ENCODE measurements at places on chromosomes 2 and 18.

DNA sequence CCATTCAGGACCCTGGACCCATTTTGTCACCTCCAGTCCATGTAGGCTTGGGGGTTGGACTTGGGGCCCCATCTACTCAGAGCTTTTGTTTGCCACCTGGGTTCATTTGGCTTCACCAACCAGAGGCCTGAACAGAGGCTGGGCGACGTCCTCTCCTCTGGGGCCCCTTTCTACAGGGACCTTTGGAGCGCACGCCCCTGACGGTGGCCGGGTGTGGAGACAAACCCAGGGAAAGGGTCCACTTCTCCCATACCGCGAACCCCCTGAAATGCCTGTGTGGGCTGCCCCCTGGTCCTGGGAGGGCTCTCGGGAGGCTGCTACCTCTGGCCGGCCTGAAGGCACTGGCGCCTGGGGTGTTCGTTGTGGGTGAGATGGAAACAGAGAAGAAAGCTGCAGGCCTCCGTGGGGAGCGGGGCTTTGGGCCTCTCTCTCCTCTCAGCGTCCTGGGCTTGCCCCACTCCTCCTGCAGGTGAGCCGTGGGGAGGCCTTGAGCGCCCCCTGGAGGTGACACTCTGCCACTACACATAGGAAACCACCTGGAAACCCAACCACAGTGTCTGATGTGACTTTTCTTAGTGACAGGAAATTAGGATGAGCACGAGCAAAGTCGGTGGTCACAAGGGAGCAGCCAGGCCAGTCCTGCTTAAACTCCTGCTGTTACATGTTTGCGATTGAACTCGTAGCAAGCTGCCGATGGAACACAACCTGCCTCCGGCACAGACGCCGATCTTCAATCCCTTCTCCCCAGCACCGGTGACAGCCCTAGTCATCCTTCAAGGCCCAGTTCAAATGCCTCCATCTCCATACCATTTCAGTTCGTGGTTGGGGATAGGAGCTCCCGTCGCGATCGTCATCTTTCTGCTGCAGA is 12.0 kb upstream of the NTSR2 start:
- DNase-seq, result no peak

DNA sequence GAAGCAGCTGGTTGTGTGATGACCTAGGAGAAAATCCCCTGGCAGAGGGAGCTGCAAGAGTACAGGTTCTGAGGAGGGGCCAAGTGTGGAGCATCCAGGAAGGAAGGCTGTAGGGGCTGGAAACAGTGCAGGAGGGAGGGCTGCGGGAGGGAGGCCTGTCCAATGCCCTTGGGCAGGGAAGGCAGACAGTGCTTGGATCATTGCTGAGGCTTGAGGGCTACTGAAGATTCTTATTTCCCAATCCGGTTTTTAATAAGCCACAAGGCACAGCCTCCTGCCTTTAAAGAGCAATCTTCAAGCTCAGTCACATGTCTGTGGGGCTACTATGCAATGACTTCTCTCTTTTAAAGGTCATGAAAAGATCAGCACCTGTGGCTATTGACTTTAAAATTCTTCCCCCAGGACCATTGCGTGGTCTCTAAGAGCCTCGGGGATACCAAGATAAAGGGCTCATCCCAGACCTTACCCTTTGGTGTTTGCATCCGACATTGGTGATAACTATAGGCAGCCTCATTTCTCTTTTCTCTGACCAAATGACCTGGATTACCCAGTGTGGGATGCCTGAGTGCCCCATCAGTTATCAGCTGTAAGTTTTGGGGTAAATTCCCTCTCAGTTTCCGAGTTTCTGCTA is 149.6 kb downstream of the DOCK10 start:
- no peak for DNase-seq

GRCh38 chr2:64024259-64024949 is 5.2 kb upstream of the VPS54 start:
- no peak for DNase-seq

GRCh38 chr2:197875763-197876162 is 71.4 kb downstream of the PLCL1 start:
- DNase-seq, result no peak

DNA sequence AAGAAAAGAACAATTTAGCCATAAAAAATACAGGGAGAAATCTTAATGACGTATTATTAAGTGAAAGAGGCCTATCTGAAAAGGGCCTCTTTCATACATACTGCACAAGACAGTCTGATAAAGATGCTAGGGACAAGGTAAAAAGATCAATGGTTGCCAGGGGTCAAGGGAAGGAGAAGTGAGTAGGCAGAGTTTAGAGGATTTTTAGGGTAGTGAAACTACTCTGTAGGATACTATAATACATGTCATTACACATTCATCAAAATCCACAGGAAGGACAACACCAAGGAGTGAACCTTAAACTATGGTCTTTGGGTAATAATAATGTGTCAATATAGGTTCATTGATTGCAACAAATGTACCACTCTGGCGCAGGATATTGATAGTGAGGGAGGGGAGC is 289.3 kb downstream of the FSIP2 start:
- no peak for DNase-seq

DNA sequence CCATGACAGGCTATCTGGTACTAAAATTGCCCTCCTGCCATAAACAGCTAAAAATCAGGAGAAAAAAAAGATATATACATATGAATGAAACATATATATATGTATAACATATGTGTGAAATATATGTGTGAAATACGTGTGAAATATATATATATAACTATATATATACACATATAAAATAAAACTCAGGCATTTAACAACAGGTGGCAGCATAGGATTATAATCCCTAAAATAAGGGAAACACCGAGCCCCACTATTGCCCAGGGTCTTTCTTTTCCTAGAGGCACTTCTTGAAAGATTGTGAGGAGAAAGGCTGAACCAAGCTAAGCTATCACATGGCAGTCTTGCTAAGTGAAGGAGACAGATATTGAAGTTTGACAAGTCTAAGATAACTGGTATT is 65.9 kb upstream of the CYTIP start:
- no peak for DNase-seq

- no peak for DNase-seq
Observed at GRCh38 chr2:28481905-28482304, 14.0 kb upstream of the PLB1 start.

DNA sequence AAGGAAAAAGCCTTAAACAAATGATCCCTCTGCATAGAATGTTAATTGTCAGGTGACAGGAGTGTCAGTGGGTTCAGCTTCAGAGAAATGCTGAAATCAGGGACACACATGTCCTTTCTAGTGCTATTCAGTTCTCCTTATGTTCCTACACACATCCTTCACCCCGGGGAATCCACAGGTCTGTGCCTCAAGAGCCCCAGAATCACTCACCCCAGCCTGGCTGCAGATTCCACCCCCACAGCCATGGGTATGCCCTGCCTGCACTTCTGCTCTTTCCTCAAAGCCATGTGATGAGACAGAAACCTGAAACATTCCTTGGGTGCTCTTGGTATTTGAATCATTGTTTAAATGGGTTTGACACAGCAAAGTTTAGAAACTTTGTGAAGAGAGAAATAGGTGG is 27.4 kb upstream of the FZD7 start:
- DNase-seq, result no peak

GRCh38 chr2:23505218-23505983 is 120.4 kb downstream of the KLHL29 start:
- DNase-seq, result no peak

GRCh38 chr2:201186982-201187381 is 4.0 kb downstream of the CASP10 start:
- no peak for DNase-seq

DNA sequence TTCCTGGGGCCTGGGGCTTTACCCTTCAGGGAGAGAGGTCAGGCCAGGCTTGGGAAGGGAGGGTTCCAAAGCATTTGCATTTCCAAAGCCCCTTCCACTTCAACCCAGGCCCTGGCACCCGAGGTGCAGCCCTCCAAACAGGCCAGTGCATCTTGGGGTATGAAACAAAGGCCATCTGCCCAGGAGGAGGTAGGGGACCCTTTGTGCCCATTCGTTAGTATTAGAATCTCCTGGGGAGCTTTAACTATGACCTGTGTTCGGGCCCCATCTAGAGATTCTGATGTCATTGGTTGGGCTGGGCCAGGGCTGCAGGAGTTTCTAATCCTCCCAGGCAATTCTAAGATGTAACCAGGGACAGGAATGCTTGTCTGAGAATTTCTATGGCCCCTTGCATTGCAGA is 73.6 kb downstream of the CIB4 start:
- no peak for DNase-seq

DNA sequence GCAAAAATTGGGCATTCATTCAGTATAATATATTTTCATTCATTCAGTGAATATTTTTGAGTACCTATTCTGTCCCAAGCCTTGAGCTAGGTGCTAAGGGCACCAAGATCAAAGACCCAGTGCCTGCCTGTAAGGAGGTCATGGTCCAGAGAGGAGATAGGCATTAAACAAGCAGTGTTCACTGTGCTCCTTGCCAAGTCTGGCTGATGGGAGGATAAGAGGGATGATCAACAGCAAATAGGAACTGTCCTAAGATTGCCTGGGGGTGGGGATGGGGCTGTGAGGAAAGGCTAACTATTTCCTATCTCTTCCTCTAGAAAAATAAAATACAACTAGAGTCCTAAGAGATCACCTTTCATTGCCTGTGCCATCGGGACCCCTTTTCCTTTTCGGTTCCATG is 60.4 kb downstream of the SETBP1 start:
- DNase-seq, result no peak

- no peak for DNase-seq
Observed at GRCh38 chr2:33144243-33144642, 197.5 kb downstream of the LTBP1 start.

GRCh38 chr2:96831679-96832078 is 12.1 kb downstream of the ANKRD23 start:
- no peak for DNase-seq

- DNase-seq, result no peak
Observed at GRCh38 chr2:184346338-184346862, 251.9 kb upstream of the ZNF804A start.

GRCh38 chr2:11281186-11281585 is 63.2 kb downstream of the ROCK2 start:
- DNase-seq, result no peak

DNA sequence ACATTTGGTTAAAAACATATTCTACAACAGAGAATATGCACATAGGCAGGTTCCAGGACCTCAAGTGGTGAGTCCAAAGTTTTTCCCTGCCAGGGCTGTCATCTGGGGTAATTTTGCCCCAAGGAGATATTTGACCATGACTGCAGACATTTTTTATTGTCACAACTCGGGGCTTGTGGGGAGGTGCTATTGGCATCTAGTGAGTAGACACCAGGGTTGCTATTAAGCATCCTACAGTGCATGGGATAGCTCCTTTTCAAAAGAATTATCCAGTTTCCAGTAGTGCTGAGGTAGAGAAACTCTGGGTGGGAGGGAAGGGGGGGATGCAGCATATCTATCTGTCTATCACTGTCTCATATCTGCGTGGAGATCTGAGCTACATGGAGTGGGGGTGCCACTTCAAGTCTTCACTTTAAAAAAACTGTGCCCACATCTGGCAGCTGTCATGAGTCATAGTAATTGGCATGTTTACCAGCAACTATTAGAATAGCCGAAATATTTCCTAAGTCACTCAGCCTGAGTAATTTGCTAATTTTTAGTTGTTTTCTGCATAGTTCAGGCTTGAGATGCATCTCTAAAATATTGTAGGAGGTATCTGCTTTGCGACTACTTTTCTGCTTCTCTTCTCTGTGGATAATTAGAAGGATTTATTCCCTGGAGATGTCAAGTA is 254.0 kb upstream of the RBMS1 start:
- no peak for DNase-seq

GRCh38 chr2:88220718-88221117 is 50.6 kb downstream of the THNSL2 start:
- DNase-seq, result no peak

DNA sequence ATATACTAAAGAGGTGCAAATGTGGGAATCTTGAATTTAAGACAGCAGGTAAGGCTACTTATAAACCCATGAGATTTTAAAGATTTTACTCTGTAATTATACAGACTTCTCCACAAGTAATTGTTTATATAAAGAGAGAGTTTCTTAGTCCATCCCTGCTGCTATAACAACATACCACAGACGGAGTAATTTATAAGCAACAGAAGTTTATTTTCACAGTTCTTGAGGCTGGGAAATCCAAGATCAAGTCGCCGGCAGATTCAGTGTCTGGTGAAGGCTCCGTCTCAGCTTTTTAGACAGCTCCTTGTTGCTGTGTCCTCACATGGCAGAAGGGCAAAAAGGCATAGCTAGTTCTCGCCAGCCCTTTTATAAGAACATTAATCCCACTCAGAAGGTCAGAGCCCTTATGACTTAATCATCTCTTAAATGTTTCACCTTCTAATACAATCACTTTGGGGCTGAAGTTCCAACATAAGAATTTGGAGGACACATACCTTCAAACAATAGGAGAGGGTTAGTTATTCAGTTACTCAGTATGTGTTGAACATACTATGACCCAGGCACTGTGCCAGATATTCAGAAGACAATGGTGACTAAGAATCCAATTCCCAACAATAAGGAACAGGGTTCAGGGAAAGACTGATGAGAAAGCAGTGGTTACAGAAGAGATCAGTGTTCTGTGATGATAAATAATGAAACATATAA is 466.0 kb downstream of the RIT2 start:
- DNase-seq, result no peak

DNA sequence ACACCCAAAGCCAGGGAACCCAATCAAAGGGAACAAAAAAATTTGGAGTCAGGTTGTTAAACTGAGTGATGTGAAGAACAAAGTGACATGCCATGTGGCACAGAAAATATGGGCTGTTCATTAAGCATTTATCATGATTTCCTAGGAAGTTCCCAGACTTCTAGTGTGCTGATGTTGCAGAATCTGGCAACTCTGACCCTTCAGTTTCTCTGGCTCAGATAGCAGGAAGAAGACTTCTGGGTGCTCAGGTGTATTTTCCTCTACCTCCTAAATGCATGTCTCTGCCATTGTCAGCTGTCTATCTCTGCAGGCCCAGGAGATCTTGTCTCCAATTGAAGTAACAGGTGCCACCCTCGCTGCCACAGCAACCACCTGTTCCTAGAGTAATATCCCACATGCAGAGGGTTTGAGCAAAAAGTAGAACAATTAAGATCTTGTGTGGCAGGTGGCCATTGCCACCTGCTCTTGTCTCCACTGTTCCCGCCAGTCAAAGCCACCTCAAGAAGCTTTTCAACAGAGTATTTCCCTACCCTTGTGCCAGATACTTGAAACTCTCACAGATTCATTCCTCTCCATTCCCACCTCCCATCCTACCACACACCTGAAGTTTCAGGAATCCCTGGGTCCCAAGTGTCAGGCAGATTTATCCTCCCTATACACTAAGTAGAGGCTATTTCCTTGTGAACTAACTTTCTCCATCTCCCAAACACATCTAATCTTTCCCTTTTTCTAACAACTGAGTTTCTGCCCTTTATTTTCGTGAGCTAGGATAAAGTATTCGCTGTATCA is 533.7 kb upstream of the CHAC2 start:
- no peak for DNase-seq

DNA sequence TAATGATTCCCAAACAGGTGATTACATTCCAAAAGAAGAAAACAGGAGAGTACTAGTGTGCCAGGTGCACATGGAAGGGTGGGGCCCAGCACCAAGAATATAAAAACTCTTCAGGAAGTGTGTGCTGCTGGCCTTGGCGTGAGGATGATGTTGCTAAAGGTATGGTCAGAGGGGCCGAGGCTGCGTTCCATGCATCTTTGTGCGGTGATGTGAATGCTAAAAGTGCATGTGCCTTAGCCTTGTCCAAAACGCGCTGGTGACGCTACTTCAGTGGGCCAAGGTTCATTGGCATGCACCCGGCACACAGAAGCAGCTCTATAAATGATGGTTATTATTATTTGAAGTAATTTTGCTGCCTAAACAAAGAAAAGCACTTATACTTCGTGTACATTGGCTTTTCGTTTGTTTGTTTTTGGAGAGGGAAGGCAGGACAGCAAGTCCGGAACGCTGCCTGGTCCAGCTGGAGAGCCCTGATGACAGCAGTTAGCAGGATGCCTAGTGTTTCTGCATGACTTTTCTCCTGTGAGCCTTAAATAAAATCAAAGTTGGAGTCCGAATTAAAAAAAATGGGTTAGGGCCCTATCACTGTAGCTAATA is 2.9 kb downstream of the ALKAL2 start:
- DNase-seq, result no peak
